Stimulated activated CD8-positive, alpha-beta memory T cell treated with anti-CD3 and anti-CD28 coated beads, Interleukin-7, amount 100 ng/mL, for 1 hour (primary cell): ENCODE measurements at places on chromosomes 16 and 17.
A peak's percentile ranks its signal among the peaks of the same experiment; 100 is the strongest.

DNA sequence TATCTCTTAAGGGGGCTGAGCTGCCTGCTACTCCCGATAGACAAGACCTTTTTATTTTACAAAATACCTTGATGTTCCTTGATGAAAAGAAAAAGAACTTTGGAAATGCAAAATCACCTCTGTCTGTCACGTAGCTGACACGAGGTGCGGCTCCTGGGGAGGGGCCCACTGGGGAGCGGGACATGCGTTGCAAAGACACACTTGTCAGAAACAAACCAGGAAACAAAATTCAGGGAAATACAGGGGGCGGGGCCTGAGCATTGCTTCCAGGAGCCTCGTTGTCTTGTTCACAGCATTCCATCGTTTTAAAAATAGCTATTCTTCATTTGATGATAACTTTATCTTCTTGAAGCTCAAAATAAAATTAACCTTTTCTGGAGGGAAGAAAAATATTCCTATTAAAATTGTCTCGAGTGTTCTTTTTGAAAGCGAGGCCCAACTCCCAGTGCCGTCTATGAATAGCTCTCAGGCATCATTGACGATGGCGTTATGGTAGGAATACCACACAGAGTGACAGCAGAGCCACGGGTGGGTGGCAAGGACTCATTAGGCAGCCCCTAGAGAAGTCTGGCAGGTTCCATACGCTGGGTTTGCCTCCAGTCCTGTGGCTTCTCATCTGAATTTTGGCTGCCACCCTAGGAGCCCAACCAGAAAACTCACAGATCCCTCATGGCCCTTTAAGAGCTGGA lies 286.9 kb downstream of the CPPED1 start:
- no peak for DNase-seq

GRCh38 chr17:20612635-20613034 lies 33.1 kb downstream of the CDRT15L2 start:
- no peak for DNase-seq

DNA sequence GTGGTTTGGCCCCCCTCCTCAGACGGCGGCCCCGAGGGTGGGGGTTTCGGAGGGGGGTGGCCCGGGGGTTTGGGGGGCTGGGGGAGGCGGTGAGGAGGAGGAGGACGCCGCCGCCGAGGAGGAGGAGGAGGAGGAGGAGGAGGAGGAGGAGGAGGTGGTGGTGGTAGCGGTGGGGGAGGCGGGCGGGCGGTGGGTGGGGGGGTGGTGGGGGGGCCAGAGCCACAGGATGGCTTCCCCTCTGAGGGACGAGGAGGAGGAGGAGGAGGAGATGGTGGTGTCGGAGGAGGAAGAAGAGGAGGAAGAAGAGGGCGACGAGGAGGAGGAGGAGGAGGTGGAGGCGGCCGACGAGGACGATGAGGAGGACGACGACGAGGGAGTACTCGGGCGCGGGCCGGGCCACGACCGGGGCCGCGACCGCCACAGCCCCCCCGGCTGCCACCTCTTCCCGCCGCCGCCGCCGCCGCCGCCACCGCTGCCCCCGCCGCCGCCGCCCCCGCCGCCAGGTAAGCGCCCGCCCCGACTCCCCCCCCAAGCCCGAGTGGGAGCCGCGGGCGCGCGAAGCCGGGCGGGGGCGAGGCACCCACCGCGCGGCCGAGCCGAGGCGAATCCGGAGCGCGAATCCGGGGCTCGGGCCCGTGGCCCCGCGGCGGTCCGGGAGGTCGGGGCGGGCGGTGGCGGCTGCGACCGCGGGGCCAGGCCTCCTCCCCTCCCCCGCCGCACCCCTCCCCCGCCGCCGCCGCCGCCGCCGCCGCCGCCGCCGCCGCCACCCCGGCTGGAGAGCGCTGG lies 3.8 kb upstream of the CHD3 start:
- peak; percentile 17 for DNase-seq

DNA sequence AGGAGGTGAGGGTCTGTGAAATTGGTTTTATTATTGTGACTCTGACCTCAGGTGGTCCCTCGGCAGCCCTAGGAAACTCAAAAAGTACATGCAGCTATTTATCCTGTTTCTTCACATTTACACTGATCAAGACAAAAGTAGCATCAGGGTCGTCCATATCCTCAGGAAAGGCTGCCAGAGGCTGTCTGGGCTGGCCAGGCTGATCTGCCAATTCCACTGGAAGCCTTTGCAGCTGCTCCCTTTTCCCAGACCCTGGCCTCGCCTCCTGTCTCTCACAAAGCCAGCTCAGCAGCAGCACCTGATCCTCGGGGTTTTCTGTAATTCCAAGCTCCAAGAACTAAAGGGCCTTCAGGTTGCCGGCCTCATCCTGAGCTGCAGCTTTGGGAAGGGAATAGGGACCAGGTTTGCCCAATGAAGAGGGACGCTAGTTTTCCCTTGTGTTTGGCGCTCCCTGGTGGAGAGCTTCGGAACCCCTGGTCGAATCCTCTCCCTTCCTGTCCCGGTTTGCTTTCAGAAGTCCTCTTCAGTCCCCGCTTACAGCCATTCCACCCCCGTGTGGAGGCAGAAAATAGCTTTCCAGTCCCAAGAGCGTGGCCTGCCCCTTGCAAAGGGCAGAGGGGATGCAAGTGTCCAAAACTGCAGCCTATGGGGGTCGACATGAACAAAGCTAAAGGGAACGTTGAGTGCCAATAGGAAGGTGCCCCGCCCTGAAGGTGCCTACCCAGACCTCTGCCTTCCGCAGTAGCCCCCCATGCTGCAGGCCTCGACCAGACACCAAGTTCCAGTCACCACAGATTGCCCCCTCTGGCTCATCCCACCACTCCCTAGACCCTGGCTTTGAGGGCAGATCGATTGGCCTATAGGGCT lies 13.4 kb downstream of the MFSD6L start:
- DNase-seq, result peak; percentile 54

GRCh38 chr17:2950846-2951245 lies 112.6 kb downstream of the OR1D5 start:
- no peak for DNase-seq

DNA sequence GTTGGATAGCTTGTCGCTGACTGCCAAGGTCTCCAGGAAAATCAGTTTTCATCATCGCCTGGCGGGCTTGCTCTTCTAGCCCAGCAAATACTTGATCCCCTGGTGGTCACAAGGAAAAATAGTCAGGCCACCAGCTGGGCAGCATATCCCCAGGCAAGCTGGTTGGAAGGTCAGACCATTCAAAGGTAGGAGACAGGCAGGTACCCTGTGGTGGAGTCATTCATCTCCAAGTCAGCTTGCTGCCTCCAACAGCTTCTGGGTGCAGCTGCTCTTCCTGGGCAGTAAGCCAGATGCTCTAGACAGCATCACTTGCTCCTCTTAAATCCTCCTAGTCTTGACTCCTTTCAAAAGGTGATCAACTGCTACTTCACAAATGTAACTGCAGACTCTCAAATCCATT lies 16.0 kb downstream of the ZNF821 start:
- no peak for DNase-seq

GRCh38 chr16:88900662-88901052 lies 34.2 kb upstream of the PABPN1L start:
- no peak for DNase-seq

DNA sequence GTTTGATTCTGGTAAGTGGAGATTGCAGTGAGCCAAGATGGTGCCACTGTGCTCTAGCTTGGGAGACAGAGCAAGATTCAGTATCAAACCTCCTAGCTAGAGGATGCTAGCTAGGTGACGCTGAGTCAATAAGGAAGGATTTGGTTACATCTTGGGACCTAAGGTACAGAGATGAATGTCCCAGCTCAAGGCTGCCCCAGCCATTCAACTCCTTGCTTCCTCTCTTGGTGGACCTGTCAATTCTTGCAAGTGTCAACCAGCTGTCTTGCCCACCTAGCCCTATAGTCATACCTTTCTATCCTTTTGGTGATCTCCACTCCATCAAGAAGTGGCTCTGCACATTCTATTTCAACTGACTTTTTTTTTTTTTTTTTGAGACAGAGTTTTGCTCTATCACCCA lies 1.4 kb upstream of the MILR1 start:
- DNase-seq, result no peak

DNA sequence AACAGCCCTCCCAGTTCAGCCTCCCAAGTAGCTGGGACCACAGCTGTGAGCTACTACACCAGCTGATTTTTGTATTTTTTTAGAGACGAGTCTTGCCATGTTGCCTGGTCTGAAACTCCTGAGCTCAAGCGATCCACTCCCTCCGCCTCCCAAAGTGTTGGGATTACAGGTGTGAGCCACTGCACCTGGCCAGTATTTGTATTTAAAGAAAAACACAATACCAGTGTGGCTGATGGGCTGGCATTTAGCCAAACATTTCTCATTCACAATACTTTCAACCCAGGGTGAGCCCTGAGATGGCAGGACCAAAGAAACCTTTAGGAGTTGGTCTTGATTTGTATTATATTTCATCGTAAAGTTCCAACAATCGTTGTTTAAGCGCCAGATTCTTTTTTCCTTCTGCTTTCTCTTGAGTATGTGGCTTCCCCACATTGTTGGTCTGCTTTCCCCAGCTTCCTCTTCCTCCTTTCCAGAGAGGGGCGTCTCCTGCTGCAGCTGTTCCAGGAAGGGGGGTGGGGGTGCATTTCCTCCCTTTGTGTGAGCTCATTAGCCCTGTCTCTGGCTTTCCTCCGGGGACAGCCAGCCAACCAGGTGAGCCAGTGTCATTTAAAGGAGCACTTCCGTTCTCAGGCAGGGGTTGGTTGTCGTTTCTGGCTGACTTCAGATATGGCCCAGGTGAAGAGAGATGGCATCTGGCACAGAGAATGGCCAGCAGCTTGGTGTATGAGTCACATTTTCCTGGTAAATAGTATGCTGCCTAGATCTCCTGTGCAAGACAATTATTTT lies 79.9 kb downstream of the GPRC5B start:
- DNase-seq, result peak; percentile 11

DNA sequence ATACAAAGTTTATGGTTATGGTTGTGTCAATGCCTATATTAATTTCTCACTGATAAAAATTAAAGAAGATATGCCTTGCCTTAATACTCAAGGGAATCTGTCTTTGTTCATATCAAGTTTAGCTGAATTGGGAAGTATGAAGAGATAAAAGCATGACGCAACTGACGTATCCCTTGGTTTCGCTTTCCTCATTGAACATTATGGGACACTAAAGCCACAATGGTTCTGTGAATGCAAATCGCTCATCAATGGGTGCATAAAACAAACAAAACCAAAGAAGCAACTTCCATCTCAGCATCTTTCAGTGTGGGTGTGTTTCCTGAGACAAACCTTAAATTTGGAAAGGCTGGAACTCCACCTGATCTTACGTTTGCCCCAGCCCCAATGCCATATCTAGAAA lies 108.2 kb downstream of the NPIPB5 start:
- DNase-seq, result no peak

DNA sequence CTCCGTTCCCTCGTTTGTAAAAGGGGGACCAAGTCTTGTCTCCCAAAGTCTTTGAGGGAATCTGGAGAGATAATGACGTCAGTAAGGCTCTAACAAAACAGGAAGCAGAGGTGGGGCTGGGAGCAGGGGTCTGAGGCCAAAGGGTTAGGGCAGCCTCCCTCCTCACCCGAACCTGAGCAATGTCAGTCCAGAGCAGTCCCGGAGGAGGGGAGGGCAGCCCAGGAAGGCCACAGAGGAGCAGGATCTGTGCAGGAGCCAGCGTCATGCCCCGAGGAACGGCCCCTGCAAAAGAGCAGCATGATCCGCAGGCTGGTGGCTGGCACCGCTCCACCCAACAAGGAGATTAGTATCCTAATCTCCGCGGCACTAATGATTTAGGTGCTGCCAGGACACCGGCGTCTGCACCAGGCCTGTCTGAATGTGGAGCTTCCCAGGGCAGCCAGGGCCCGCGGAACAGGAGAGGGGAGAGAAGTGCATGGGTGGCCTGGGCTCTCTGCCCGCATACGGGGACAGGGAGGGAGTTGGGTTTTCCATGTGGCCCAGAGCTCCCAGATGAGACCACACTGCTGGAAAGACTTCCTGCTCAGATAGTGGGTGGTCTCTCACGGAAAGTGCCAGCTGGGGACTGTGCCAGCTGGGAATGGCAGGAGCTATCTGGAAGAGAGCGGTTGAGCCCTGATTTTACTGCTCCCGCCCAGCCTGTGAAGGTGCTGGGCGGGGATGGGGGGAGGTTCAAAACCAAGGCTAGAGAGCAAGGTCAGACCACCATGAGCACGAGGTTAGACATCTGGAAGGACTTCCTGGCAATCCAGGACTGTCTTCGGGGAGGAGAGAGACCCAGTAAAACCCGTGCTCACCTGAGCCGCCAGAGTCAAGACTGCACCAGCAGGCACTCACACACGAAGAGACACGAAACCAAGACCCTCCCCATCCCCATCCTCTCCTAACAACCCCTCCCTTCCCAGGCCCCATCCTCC lies 11.0 kb upstream of the KRT17 start:
- DNase-seq, result no peak

- DNase-seq, result no peak
Observed at GRCh38 chr17:70938336-70938735, 769.0 kb downstream of the KCNJ2 start.

- DNase-seq, result no peak
Observed at GRCh38 chr17:75847614-75848522, 3.7 kb upstream of the UNC13D start.
